ENCODE measurements at places on chromosomes 6 and 20.
A peak's percentile ranks its signal among the peaks of the same experiment; 100 is the strongest.

DNA sequence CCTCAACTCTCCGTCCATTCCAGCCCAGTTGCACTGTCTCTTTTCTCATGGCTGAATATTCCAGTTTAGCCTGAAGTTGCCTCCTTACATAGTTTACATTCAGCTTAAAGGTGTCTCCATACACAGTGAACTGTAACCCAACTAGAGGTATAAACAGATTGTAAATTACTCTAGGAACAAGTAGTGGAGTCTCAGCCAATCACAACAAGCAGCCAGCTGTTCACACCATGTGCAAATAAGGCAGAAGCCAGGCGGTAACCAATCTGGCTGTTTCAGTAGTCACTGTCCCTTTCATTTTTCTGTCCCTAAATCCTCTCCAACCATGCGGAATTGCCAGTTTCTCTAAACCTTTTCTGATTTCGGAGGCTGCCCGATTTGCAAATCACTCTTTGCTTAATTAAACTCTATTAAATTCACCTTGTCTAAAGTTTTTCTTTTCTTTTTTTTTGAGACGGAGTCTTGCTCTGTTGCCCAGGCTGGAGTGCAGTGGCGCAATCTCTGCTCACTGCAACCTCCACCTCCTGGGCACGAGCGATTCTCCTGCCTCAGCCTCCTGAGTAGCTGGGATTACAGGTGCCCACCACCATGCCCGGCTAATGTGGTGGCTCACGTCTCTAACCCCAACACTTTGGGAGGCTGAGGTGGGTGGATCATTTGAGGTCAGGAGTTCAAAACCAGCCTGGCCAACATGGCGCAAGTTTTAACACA, 37.6 kb upstream of the GFOD1 start:
- DNase-seq: no peak

GRCh38 chr6:105645958-105646357, 243.1 kb upstream of the PREP start:
- no peak for DNase-seq

- no peak for DNase-seq
Measured at GRCh38 chr6:68737061-68737460, 102.0 kb downstream of the ADGRB3 start.

- DNase-seq: no peak
Measured at GRCh38 chr6:124854338-124854922, 107.8 kb upstream of the RNF217 start.

- DNase-seq: no peak
Measured at GRCh38 chr20:11459090-11459890, 458.4 kb upstream of the BTBD3 start.

DNA sequence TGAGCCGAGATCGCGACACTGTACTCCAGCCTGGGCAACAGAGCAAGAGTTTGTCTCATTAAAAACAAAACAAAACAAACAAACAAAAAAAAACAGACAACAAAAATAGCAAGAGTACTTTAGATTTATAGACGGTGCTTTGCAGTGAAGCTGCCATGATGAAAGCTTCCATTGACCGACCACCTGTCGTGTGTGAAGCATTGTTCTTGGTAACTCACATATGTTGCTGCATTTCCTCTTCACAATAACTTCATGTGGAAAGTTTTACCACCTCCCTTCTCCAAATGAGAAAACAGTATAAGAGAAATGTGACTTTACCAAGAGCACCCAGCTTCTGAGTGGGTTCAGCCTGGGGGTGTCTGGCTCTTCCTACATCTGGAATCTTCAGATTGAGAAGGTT, 56.4 kb upstream of the PTGIS start:
- no peak for DNase-seq

DNA sequence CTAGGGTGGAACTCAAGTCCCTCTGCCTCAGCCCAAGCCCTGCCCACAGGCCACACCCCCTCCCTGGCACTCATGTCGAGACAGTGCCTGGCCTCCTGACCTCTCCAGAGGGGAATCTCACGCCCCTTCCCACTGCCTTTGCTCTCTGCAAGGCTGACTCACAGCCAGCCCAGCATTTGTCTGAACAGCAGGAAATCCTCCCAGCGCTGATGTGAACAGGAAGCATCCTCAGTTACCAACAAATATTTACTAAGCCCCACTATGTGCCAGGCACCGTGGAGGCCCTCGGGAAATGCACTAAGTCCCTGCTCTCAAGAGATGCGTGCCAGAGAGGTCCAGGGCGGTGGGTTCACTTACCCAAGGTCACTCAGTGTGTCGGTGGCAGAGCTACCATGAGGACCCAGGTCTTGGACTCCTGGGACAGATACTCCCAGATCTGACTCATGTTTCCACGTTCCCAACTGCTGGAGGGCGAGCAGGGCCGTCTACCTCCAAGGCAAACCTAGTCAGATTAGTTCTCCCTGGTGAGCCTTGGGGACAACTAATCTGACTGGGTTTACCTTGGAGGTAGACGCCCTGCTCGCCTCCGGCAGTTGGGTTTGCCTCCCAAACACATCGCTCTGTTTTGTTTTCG, 7.8 kb downstream of the ADA start:
- peak; percentile 64 for DNase-seq

GRCh38 chr6:78896227-78896626, 28.9 kb downstream of the IRAK1BP1 start:
- no peak for DNase-seq

- no peak for DNase-seq
Measured at GRCh38 chr6:9250852-9251251, 815.5 kb upstream of the SLC35B3 start.

DNA sequence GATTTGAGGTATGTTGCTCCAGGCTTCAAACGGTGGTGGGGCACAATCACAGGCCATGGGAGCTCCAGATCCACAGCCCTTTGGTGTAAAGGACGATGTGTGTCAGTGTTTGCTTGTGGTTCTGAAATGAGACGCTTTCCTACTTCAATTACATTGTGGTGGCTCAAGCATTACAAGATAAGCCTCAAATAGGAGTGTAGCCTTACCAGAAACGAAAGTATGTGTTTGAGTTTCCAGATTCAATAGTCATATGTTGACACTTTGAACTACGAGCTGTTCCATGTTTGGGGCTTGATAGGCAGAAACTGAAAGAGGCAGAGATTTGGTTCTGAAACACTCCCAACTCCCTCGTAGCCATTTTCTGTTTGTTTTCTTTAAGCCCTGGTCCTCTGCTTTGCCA, 187.1 kb downstream of the MYLK4 start:
- DNase-seq: no peak

- DNase-seq: no peak
Measured at GRCh38 chr6:13359287-13359686, 30.9 kb upstream of the TBC1D7 start.

DNA sequence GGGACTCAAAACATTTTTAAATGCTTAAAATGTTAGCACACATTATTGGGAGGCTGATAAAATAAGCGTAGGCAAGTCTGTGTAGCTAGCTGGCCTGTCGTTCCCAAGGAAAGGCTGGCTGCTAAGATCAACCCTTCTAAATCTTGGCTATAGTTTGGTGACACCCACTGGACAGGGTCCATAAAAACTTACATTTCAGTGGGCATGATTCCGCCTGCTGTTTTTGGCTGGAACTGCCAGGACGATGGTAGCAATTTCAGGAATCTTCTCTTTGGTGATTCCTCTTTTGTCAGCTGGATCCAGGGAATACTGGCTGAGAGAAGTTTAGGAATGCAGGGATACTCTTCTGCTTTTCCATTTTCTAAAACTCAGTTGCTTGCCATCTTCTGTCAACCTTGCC, 162.2 kb downstream of the NKAIN2 start:
- no peak for DNase-seq

- no peak for DNase-seq
Measured at GRCh38 chr6:160305926-160306713, 42.1 kb upstream of the SLC22A3 start.

GRCh38 chr6:684831-685636, 7.9 kb downstream of the EXOC2 start:
- DNase-seq: peak; percentile 24

GRCh38 chr20:49344975-49345374, 67.1 kb upstream of the ZNFX1 start:
- no peak for DNase-seq

GRCh38 chr20:32204205-32205109, 3.1 kb downstream of the PLAGL2 start:
- DNase-seq: no peak

DNA sequence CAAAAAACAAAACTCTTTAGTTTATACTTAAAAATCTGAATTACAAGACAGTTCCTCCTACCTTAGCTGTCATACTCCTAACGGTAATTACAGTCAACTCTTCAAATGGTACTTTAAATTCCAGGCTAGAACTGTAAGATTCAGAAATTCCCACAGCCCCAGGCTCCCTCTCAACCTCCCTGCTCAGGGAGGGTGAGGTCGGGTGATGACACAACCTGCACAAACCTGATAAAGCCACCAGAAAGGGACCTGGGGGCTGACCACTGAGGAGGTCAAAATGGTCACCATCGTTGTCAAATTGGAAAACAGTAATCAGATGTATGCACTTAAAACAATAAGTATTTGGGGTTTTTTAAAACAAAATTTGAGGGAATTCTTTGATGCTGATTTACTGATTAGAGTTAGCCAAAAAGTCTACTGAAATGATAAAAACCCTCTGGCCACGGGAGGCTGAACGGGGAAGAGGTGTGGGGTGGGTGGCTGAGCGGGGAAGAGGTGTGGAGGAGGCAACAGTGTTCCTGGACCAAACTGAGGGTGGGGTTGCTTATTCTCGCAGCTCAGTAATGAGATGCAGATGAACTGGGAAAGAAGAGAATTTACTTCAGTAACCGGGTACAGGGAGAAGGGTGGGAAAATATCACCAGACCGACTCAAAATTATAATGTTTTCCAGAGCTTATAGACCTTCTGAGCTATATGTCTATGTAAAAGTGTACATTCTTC, 52.4 kb downstream of the SLC22A1 start:
- DNase-seq: no peak

DNA sequence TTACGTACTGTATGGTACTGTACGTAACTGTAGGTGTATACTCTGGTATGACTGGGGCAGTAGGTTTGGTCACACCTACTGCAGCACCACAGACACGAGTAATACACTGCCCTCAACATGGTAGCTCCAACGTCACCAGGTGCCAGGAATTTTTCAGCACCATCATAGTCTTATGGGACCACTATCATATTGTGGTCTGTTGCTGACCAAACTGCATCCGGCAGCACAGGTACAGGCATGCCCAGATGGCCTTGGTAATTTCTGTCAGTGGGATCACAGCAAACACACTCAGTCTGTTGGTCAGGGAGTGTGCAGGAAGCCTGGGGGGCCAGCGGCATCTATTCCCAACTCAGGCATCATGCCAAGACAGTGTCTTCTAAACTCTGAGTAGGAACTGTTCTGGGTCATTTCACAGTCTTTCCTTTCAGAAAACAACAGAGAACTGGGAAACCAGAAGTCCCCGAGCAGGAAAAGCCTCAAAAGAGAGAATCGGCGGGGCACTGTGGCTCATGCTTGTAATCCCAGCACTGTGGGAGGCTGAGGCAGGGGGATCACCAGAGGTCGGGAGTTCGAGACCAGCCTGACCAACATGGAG, 5.8 kb downstream of the YTHDF1 start:
- no peak for DNase-seq

DNA sequence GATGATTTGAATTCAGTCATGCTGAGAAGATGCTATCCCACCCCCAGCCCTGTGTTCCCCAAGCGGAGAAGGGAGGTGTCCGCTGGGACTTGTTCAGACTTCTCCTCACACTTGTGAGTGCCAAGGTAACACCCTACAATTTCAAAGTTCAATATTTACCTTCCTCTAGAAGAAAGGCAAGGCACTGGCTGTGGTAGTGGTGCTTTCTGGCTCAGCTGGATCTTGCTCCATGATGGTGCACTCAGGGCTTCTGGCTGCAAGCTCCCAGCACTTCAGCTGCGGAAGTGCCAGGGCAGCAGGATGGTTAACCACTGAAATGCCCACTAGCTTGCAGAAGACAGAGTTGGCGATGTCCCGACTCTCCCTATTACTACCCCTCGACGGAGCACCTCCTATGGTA, 135.4 kb downstream of the MTFR2 start:
- no peak for DNase-seq

- no peak for DNase-seq
Measured at GRCh38 chr6:108953681-108954080, 105.5 kb downstream of the ARMC2 start.

GRCh38 chr6:161242779-161243693, 30.8 kb downstream of the AGPAT4 start:
- DNase-seq: no peak

DNA sequence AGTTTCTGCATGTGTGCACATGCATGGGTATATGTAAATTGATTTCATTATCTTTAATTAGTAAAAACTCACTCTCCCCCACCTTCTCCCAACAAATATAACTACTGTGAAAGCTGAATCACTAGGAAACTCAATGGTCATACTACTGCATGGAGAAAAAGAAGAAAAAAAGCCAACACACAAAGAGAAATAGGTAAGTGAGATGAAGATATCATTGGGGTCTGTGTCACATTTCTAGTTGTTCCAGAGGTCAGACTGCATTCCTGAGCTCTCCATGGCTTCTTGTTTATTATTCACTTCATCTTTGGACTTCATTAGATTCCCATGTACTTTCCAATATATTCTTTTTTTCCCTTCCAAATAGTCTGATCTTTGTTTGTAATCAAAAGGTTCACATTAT, 98.2 kb downstream of the PTPRK start:
- no peak for DNase-seq

GRCh38 chr6:10256113-10256690, 158.7 kb downstream of the TFAP2A start:
- DNase-seq: no peak

GRCh38 chr6:18211338-18211737, 53.0 kb downstream of the DEK start:
- peak; percentile 29 for DNase-seq

DNA sequence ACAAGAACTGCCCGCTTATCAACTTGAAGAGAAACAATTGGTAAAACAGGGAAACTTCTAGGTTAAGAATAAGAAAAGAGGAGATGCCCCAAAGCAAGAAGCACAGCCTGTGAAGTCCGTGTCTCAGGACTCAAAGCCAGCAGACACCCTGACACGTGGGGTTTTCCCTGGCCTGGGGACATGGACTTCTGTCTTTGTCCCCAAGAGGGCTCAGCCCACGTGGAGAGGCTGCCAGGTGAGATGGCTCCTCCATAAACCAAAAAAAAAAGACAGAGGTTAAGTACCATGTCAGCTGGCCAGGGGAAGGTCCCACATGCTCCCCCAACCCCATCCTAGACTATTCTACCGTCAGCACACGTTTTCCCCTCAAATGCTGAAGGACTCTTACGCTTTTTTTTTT, 9.9 kb downstream of the SERPINB6 start:
- DNase-seq: no peak

GRCh38 chr6:16498957-16499356, 260.6 kb downstream of the GMPR start:
- DNase-seq: no peak

DNA sequence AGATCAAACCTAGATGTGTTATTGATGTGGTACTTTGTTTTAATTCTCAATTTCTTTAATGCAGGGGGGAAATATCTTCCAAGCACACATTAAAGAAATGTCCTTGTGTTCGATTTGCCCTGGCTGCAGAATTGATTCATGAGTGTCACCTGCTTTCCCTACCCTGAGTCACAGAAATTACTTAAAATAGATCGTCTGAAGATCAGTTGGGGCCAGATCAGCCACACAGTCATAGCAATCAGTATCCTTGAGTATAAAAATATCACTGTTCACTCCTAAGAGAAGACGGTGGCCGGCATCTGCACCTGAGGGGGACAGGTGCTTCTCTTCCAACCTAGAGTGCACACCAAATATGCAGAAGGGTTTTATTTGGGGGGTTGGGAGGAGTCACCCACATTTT, 115.2 kb upstream of the RIN2 start:
- no peak for DNase-seq

Data from activated CD4-positive, alpha-beta T cell treated with anti-CD3 and anti-CD28 coated beads, Interleukin-2, amount 10 ng/mL, durations not matched to agents 7 days and 5 days (primary cell).